Mesenchymal stem cell (in vitro differentiated cells and primary cell): ENCODE measurements at places on chromosomes 6 and 20.

GRCh38 chr6:88378639-88379038, 212.5 kb upstream of the CNR1 start:
- H3K27me3 ChIP-seq, result no peaks in the 10 kb centered on the region
- H3K27ac ChIP-seq, result no peak overlapping the region
- no peaks in the 10 kb centered on the region for H3K36me3 ChIP-seq
- DNase-seq, result no peak

- peaks cover 1% of the 10 kb centered on the region for H3K4me1 ChIP-seq
- no peak for DNase-seq
- H3K4me3 ChIP-seq, result no peak overlapping the region
- no peaks in the 10 kb centered on the region for H3K27me3 ChIP-seq
- no peak overlapping the region for H3K27ac ChIP-seq
- H3K36me3 ChIP-seq, result no peaks in the 10 kb centered on the region
Observed at GRCh38 chr6:156634048-156634447, 143.1 kb upstream of the ARID1B start.

GRCh38 chr6:159590835-159591234, 102.2 kb downstream of the SOD2 start:
- no peaks in the 10 kb centered on the region for H3K27me3 ChIP-seq
- H3K36me3 ChIP-seq, result no peaks in the 10 kb centered on the region
- peaks cover 7% of the 10 kb centered on the region for H3K4me1 ChIP-seq
- no peak overlapping the region for H3K4me3 ChIP-seq
- no peak overlapping the region for H3K27ac ChIP-seq
- DNase-seq, result no peak

GRCh38 chr6:113050979-113051378, 703.8 kb downstream of the RFPL4B start:
- no peaks in the 10 kb centered on the region for H3K36me3 ChIP-seq
- no peaks in the 10 kb centered on the region for H3K27me3 ChIP-seq
- peaks cover 4% of the 10 kb centered on the region for H3K4me1 ChIP-seq
- DNase-seq, result no peak
- H3K27ac ChIP-seq, result no peak overlapping the region

DNA sequence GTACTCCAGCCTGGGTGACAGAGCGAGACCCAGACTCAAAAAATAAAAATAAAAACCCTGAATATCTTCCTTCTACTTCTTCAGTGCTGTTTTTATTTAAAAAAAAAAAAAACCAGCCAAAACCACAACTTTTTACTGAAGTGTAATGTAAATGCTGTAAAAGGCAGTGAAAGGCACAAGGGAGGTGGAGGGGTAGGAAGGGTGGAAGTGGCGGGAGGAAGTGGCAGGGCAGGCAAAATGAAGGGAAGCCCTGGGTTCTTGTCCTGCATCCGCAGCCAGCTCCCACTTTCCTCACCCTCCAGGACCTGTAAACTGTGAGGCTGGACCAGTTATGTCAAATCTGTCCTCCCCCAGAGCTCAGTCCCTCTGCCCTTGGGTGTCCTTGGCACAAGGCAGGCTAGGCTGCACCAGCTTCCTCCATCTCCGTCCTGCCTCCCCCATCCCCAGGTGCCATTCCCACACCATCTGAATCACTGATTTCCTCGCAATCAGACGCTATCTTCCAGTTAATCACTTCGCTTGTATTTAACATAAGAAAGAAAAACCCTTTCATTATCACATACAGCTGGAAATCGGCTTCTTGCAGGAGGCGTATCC, 13.7 kb upstream of the PANK2 start:
- DNase-seq, result no peak
- peaks cover 2% of the 10 kb centered on the region for H3K4me1 ChIP-seq
- H3K36me3 ChIP-seq, result peaks cover 35% of the 10 kb centered on the region
- H3K27me3 ChIP-seq, result no peaks in the 10 kb centered on the region
- H3K27ac ChIP-seq, result no peak overlapping the region
- no peak overlapping the region for H3K4me3 ChIP-seq

GRCh38 chr6:125957845-125958244, 1.3 kb downstream of the HINT3 start:
- no peak overlapping the region for H3K4me3 ChIP-seq
- peak; percentile 65 for DNase-seq
- no peak overlapping the region for H3K27ac ChIP-seq
- peaks cover 6% of the 10 kb centered on the region for H3K27me3 ChIP-seq
- H3K4me1 ChIP-seq, result peaks cover 7% of the 10 kb centered on the region

DNA sequence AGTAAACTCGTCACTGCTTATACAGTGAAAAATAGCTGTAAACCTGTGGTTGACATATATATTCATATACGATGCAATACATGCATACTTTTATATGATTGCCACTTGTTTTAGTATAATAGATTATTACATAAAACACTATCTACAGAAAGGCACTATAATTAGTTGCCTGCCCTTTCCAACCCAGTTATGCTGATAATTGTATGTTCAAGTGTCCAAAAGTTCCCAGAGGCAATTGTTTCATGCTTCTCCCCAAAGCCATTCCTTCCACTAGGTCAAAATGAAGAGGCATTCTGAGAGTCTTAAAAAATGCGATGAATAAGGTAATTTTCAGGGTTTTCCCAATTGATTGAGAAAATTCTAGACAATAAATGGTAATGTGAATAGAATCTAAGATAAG, 434.6 kb downstream of the LMBRD1 start:
- H3K27ac ChIP-seq, result no peak overlapping the region
- H3K27me3 ChIP-seq, result no peaks in the 10 kb centered on the region
- no peaks in the 10 kb centered on the region for H3K4me1 ChIP-seq
- H3K4me3 ChIP-seq, result no peak overlapping the region
- H3K36me3 ChIP-seq, result no peaks in the 10 kb centered on the region
- no peak for DNase-seq

DNA sequence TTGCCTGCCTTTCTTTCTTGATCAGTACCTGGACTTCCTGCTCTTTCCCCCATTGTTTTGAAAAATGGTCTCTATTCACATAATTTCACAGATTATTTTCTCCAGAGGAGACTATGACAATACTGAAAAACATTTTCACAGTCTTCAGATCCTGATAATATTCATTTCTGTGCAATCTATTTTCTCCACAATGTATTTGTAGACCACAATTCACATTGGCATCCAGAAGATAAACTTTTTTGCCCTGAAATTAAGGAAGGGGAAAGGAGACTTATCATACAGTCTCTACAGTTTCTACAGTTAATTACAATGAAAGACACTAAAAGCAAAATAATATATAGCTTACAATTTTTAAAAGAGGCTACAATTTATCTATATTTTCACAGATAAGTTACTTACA, 18.4 kb downstream of the LCA5 start:
- no peaks in the 10 kb centered on the region for H3K27me3 ChIP-seq
- no peaks in the 10 kb centered on the region for H3K4me1 ChIP-seq
- no peak overlapping the region for H3K27ac ChIP-seq
- DNase-seq, result no peak

GRCh38 chr6:99333068-99333467, 16.4 kb downstream of the FAXC start:
- H3K36me3 ChIP-seq, result peaks cover 5% of the 10 kb centered on the region
- H3K27ac ChIP-seq, result no peak overlapping the region
- H3K27me3 ChIP-seq, result peaks cover 3% of the 10 kb centered on the region
- no peak for DNase-seq

DNA sequence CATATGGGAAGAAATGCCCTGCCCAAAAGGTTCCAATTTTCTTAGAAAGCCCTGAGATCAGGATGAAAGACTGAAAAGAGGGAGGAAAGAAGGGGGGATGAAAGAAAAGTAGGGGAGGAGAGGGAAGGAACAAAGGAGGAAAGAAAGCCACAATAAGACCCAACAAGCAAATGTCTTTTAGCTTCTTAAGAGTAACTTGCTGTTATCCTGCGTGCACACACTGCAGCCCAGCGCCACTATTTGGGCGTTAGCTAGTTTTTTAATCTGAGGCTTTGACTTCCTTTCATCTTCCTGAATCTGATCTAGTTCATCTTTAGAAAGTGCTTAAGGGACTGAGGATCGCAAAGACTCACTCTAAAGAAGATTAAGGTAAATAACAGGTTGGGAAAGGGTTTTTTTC, 77.4 kb upstream of the HDDC2 start:
- H3K36me3 ChIP-seq, result no peaks in the 10 kb centered on the region
- H3K4me1 ChIP-seq, result no peaks in the 10 kb centered on the region
- no peak overlapping the region for H3K27ac ChIP-seq
- H3K4me3 ChIP-seq, result no peak overlapping the region

DNA sequence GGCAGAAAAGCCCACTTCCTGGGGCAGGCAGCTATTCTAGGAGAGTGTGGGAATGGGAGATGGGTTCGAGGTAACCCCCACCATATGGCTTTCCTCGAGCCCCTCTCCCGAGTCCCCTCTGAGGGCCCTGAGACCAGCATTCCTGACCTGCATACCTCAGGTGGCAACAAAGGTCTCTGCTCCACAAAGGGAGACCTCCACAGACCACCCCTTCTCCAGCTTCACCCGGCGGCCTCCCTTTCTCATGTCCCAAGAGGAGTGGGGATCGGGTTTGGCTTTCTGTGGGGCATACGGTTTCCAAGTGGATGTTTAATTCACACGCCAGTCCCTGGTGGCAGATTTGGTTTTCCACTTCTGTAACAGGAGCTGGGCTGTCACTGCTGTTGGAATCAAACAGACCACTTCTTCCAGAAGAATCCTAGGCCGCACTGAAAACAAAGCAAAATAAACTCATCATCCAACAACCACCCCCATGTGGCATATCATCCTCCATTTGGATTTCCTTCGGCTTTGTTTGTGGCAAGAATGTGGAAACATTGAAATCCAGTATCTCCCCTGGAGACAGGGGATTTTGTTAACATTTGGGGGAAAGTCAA, 83.2 kb downstream of the DLL1 start:
- no peak for DNase-seq
- no peak overlapping the region for H3K27ac ChIP-seq
- H3K4me1 ChIP-seq, result no peaks in the 10 kb centered on the region

DNA sequence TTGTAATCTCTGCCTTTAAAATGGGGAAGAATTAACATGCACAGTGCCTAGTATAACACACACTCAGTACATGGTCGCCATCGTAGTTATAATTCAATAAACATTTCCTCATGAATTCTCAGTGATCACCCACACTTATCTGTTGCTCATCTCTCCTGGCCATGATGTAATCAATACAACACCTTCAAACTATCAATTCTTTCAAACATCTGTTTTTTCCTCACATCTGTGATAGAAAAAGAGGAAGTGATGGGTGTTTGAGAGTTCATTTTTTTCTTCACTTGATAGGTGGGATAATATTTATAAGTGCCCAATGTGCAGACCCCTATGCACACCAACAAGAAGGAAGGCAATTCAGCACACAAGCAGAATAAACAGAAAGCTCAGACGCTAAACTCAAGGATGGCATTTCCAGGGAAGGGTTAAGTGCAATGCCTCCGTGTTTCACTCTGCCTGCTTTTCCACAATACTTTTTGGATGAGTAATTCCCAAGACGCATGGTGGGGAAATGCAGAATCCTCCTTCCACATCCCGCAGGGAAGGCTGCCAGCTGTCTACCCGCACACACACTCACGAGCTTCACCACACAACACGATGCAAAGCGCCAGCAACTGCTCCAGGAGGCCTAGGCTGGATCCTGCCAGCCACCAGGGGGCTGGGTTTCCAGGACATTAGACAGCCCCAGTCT, 100.3 kb downstream of the GMPR start:
- H3K27ac ChIP-seq, result peak overlapping the region; percentile 74
- no peaks in the 10 kb centered on the region for H3K36me3 ChIP-seq
- peaks cover 20% of the 10 kb centered on the region for H3K4me1 ChIP-seq
- H3K27me3 ChIP-seq, result no peaks in the 10 kb centered on the region
- DNase-seq, result peak; percentile 99

DNA sequence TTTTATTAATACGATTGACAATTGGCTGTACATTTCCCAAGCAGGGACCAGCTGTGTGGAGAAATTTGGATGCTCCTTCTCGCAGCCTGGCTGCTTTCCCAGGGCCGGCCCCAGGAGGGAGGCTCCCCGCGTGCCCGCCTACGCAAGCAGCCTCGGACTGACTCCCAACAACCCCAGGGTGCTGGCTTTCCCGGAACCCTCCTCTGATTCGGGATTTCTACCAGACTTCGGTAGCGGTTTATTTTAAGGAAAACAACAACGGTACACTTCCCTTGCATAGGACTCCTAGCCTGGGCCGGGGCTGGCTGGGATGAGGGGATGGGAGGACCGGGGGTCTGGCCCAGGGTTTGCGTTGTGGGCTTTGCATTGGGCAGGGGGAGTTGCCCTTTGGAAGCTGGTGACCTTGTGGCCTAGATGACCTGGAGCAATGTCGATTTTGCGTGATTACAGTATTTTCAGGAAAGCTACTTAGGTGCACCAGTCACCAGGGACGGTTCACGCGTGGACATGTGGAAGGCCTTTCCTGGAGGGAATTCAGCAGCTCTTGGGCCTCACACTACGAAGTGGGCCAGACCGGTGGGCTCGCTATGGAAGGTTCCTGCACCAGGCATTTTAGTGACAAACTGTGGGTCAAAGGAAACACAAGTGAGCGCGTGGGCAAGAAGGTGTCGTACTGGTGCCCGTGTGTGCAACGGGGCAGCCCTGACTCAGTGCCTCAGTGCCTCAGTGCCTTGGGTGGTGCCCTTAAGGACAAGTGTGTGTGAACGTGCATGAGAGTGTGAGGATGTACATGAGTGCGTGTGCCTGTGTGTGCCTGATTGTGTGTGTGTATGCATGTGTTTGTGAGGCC, 20.7 kb upstream of the PHACTR3 start:
- H3K36me3 ChIP-seq, result no peaks in the 10 kb centered on the region
- no peak overlapping the region for H3K27ac ChIP-seq
- H3K27me3 ChIP-seq, result no peaks in the 10 kb centered on the region
- H3K4me3 ChIP-seq, result no peak overlapping the region
- no peak for DNase-seq

DNA sequence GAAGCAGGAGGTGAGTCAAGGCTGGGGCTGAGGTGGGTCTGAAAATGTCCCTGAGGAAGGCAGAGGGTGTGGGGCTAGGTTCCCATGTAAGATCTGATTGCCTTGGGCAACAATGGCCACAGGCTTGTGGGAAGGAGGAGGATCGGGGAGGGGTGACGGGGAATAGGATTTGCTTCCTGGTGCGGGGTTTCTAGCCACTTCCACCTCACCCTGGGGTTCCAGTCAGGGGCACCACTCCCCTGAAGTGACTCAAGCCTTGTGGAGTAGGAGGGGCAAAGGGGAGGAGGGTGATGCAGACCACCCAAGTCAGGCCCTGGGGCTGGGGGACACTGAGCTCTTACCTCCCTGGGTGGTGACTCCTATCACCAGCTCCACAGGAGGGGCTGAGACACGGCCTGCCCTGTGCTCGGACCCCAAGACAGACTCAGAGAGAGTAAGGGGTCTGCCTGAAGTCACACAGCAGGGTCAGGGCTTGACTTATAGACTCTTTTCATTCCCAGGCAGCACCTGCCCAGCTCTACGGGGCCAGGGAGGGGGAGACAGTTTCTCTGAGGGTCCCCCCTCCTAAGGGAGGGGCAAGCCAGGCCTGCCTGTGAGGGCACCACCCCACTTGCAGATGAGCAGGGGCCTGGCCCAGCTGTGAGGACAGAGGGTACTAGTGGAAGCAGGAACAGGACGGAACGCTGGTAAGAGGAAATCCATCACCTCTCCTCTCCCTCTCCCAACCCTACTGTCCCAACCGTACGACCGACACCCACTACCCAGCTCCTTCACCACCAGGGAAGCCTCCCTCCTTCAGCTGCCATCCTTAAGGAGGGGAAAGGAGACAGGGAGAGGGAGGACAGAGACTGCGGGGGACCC, 12.4 kb upstream of the SPDEF start:
- no peaks in the 10 kb centered on the region for H3K36me3 ChIP-seq
- no peak overlapping the region for H3K4me3 ChIP-seq
- no peak overlapping the region for H3K27ac ChIP-seq
- H3K4me1 ChIP-seq, result peaks cover 3% of the 10 kb centered on the region
- H3K27me3 ChIP-seq, result peaks cover 16% of the 10 kb centered on the region
- DNase-seq, result no peak

GRCh38 chr6:45920819-45921511, 94.7 kb downstream of the CLIC5 start:
- H3K36me3 ChIP-seq, result no peaks in the 10 kb centered on the region
- H3K4me1 ChIP-seq, result peaks cover 1% of the 10 kb centered on the region
- no peak overlapping the region for H3K27ac ChIP-seq
- no peak for DNase-seq
